B cell (primary cell): ENCODE measurements at places on chromosomes 5 and 9. TPM values are rescaled to one million over a fixed set of nuclear protein-coding genes. Genes with fewer than 3 reads are reported as not detected.

DNA sequence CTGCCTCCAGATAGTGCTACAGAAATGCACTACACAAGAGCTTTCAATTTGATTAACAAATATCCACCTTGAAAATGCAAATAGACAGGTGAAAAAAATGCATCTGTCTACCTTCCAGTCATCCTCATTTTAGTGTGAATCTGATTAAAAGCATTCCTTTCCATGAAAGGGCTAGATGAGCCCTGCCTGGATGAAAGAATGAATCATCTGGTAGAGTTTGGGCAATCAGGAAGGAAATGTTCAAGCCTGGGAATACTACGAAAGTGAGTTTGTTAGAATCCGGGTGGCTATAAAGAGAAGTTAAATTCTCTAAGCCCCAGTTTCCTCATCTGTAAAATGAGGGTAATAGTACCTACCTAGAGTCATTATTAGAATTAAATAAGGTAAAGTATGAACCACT is 142.6 kb downstream of the FAM114A2 start:
- no peak overlapping the region for H3K27ac ChIP-seq
- no peak overlapping the region for H3K4me3 ChIP-seq
- no peaks in the 10 kb centered on the region for H3K36me3 ChIP-seq

DNA sequence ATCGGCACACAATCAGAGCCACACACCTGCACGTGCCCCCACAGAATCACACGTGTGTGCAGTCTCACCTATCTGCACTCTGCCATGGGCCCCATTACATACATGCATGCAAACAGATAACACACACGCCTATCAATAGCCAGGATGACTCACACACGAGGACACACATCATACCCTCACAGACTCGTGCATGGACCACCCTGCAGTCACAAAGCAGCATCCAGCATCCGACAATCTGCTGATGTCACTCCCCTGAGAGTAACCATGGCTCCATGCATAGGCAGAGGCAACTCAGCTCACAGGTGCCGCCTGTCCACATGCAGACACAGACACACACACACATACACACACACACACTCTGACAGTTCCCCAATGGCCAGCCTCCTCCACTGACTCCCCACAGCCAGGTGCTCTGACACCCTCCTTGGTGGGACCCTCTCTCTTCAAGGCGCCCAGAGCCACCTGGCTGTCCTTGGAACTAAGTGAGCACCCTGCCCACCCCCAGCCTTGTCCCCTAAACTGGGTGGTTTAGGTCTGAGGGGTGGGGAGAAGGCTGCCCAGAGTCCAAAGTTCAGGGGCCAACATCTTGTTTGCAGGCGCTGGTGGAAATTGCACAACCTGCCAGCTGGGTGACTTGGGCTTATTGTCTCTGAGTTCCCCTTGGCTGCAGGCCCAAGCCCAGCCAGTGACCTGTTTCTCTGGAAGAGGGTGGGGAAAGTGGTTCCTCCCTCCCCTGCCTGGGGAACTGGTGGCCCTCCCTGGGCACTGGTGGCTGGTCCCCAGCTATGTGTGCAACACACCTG is 34.6 kb upstream of the NEK6 start:
- H3K36me3 ChIP-seq = no peaks in the 10 kb centered on the region
- H3K4me1 ChIP-seq = peaks cover 41% of the 10 kb centered on the region
- no peak overlapping the region for H3K27ac ChIP-seq
- no peak overlapping the region for H3K4me3 ChIP-seq
- no peaks in the 10 kb centered on the region for H3K27me3 ChIP-seq
- no peak for DNase-seq

- no peak overlapping the region for H3K4me3 ChIP-seq
- no peaks in the 10 kb centered on the region for H3K4me1 ChIP-seq
- H3K27me3 ChIP-seq = no peaks in the 10 kb centered on the region
- no peaks in the 10 kb centered on the region for H3K36me3 ChIP-seq
Observed at GRCh38 chr5:155017610-155018009, 4.1 kb downstream of the KIF4B start.

DNA sequence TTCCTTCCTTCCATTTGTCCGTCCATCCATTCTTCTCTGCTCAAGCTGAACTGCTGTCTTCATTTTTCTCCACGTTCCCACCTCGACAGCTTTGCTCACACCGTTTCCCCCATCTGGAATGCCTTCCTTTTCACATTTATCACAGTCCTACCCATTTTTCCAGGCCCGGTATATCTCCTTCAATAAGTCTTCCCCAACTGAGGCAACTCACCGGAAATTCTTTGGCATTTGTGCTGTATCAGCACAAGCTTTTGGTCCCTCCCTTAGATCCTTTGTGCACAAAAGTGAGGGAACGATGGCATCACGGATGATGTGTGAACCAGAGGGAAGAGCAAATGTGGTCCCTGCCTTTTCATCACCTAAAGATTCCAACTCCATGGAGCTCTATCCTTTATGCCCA is 45.6 kb upstream of the INSYN2B start:
- no peak for DNase-seq
- no peak overlapping the region for H3K27ac ChIP-seq
- H3K36me3 ChIP-seq = peaks cover 3% of the 10 kb centered on the region
- H3K4me3 ChIP-seq = no peak overlapping the region
- H3K4me1 ChIP-seq = no peaks in the 10 kb centered on the region

- H3K36me3 ChIP-seq = no peaks in the 10 kb centered on the region
- H3K27ac ChIP-seq = peak overlapping the region; percentile 64
- no peaks in the 10 kb centered on the region for H3K27me3 ChIP-seq
- DNase-seq = no peak
Observed at GRCh38 chr9:129109952-129110739, 447 bp downstream of the CRAT start.

GRCh38 chr5:178335302-178336030 is 102.9 kb upstream of the PHYKPL start:
- H3K27ac ChIP-seq = no peak overlapping the region
- H3K4me3 ChIP-seq = no peak overlapping the region
- no peak for DNase-seq
- H3K27me3 ChIP-seq = no peaks in the 10 kb centered on the region

- no peak for DNase-seq
- no peak overlapping the region for H3K27ac ChIP-seq
- no peaks in the 10 kb centered on the region for H3K27me3 ChIP-seq
- H3K36me3 ChIP-seq = no peaks in the 10 kb centered on the region
- H3K4me3 ChIP-seq = no peak overlapping the region
- H3K4me1 ChIP-seq = no peaks in the 10 kb centered on the region
Observed at GRCh38 chr5:154078272-154078671, 39.5 kb downstream of the MFAP3 start.

Gene SLC4A9
- not detected in 2 replicates for total RNA-seq

Gene IL3
- not detected in 2 replicates for total RNA-seq

DNA sequence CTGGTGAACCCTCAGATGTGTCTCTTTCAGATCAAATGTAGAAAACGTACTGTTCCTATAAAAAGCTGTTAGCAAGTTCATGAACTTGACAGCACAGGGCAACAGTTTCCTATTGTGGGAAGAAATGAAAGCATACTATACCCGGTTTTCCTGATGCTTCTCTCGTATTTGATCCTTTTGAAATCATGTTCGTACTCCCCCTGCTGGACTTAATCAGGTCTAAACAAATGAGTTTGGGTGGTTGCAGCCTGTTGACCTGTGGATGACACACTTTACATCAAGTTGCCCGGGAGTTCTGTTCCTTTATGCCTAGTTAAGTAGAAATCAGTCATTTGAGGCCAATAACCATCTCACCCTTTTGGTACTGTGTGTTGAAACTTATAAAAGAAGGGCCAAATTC is 1992.3 kb downstream of the MAT2B start:
- no peaks in the 10 kb centered on the region for H3K36me3 ChIP-seq
- no peaks in the 10 kb centered on the region for H3K27me3 ChIP-seq
- no peak overlapping the region for H3K4me3 ChIP-seq
- DNase-seq = peak; percentile 3
- H3K27ac ChIP-seq = no peak overlapping the region

DNA sequence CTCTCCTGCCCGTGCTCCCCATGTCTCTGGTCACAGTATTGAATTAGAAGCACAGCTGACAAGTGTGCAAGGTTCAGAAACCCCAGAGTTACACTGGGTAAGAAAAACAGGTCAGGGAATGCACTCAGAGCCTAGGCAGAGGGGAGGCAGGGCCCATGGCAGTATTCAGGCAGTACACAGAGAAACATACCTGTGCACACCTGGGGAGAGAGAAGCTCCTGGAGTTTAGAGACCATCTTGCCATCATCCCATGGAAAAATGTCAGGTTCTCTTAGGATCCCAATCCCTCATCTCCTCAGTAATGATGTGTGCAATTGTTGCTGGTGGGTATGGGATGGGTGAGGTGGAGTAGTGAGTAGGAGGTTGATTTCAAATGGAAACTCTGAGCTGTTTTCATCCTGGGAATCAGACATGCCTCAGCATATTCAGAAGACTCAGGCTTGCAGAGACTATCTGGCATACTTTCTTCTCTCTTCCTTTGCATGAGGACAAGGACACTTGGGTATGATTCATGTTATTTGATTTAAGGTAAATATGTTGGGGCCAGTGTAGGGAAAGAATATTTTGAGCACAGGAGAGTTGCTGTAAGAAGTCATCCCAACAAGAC is 228.5 kb downstream of the ESM1 start:
- no peaks in the 10 kb centered on the region for H3K27me3 ChIP-seq
- peaks cover 54% of the 10 kb centered on the region for H3K4me1 ChIP-seq
- no peak for DNase-seq

GRCh38 chr5:8291641-8292040 is 422.7 kb downstream of the MTRR start:
- no peak for DNase-seq
- no peaks in the 10 kb centered on the region for H3K27me3 ChIP-seq
- H3K36me3 ChIP-seq = no peaks in the 10 kb centered on the region
- H3K4me3 ChIP-seq = no peak overlapping the region
- H3K27ac ChIP-seq = no peak overlapping the region

DNA sequence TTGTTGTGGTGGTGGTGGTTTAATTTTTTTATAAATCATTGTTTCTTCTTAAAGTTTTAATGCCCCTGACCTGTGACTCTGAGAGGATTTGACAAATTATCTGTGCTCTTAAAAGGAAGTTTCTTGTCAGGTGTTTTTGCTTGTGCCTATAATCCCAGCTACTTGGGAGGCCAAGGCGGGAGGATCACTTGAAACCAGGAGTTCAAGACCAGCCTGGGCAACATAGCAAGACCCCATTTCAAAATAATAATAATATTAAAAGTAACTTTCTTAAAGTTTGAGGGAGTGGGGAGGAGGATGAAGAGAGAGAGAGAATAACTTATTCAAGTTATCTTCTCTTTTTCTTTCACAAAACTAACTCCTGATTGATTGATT is 12.2 kb upstream of the ERMP1 start:
- DNase-seq = no peak
- H3K27ac ChIP-seq = no peak overlapping the region
- no peaks in the 10 kb centered on the region for H3K36me3 ChIP-seq
- H3K4me3 ChIP-seq = no peak overlapping the region

DNA sequence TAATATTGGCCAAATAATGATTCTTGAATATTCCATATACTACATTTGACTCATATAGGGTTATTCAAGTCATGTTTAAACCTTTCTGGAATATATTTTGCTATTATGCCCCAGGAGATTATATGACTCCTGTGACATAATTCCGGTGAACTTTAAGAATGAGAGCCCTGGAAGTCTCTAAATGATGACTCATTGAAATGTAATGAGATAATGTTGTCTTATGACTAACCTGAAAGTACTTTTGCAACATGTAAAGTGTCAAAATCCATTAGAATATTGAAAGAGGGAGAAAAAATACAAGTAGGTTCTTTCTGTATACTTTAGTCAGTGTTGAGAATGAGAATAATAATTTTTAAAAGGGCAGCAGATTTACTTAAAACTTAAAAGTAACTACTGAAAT is 830.4 kb downstream of the MAT2B start:
- H3K4me1 ChIP-seq = no peaks in the 10 kb centered on the region
- no peaks in the 10 kb centered on the region for H3K36me3 ChIP-seq
- DNase-seq = no peak

Gene BARHL1
- not detected in 2 replicates for total RNA-seq

DNA sequence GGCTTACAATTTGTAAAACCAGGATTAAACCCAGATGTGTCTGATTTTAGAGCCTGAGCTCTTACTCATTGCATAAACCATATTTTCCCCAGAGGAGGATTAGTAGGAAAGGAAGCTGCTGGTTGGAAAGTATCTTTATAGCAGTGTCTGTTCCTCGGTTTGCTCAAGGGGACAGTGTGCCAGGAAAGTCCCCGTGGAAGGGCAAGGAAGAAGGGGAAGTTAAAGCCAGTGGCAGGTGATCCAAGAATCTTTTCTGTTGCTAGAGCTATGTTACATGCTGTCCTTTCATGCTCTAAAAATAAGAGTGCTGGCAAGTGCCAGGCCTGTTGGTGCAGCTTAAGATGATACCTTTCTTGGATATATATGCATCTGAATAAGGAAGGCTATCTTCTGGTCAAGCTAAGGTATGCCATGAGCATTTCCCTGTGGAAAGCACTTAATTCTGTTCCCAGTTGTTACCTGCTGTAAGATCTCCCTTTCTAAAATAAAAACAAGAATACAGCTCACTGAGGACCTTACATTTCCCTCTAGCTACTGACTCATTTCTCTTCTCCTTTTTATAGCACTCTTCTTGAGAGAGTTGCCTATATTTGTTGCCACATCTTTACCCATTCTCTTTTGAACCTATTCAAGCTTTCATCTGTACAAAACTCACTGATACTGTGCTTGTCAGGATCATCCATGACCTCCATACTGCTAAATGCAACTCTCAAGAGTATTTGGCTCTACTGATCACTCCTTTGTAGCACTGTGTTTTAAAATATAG is 8.0 kb downstream of the PDCD1LG2 start:
- H3K4me1 ChIP-seq = peaks cover 4% of the 10 kb centered on the region
- no peaks in the 10 kb centered on the region for H3K27me3 ChIP-seq
- H3K27ac ChIP-seq = no peak overlapping the region
- no peak overlapping the region for H3K4me3 ChIP-seq

Gene ARHGEF37
- total RNA-seq = 1.1 and 1.7 TPM in 2 replicates

Gene ACOT12
- total RNA-seq = not detected in 2 replicates

GRCh38 chr9:105447386-105447813 is 434 bp upstream of the FSD1L start:
- H3K27ac ChIP-seq = peak overlapping the region; percentile 24
- DNase-seq = no peak
- no peaks in the 10 kb centered on the region for H3K36me3 ChIP-seq
- no peaks in the 10 kb centered on the region for H3K27me3 ChIP-seq

DNA sequence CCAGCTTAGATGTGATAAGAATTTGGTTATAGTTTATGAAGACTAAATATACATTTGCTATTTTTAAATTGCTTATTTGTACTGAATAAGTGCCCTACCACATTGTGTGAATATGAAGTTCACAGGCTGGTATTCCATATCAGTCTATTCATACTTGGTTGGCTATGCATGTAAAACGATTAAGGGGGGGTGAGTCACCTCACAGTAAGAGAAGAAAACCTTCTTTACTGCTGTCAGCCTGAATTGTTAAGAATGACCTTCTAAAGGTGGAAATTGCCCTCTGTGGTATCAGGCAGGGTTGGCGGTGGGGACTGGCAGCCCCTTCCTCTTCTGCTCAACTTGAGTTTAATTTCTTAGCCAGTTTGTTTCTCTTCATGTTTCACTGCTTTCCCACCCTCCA is 127.0 kb upstream of the RPS23 start:
- no peaks in the 10 kb centered on the region for H3K4me1 ChIP-seq
- no peaks in the 10 kb centered on the region for H3K36me3 ChIP-seq
- no peak overlapping the region for H3K4me3 ChIP-seq
- DNase-seq = no peak
- no peak overlapping the region for H3K27ac ChIP-seq
